Right lung (tissue), 10 donors: ENCODE measurements at places on chromosomes 12 and 14.

GRCh38 chr14:45868863-45869262 lies 615.9 kb upstream of the MIS18BP1 start:
- DNase-seq, result no peak

- no peak for DNase-seq
Measured at GRCh38 chr14:102371361-102371760, 8.6 kb downstream of the TECPR2 start.

GRCh38 chr12:93111773-93112172 lies 182.7 kb upstream of the EEA1 start:
- DNase-seq, result no peak

DNA sequence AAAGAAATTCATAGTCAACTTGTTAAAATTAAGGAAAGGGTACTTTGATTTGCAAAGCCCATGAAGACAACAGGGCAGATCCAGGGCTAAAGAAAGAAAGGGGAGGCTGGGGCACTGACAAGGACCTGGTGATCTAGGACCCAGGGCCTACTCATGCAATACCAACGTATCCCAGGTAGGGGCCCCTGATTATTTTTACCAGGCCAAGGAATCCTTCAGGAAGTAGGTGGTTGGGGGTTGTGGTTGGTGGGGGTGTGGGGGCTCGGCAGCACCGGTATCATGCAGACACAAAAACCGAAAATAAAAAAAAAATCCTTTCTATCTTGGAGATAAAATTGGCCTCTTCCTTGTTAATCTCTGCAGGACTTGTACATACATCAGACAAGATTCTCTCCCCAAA lies 47.5 kb downstream of the GSC start:
- DNase-seq, result no peak

DNA sequence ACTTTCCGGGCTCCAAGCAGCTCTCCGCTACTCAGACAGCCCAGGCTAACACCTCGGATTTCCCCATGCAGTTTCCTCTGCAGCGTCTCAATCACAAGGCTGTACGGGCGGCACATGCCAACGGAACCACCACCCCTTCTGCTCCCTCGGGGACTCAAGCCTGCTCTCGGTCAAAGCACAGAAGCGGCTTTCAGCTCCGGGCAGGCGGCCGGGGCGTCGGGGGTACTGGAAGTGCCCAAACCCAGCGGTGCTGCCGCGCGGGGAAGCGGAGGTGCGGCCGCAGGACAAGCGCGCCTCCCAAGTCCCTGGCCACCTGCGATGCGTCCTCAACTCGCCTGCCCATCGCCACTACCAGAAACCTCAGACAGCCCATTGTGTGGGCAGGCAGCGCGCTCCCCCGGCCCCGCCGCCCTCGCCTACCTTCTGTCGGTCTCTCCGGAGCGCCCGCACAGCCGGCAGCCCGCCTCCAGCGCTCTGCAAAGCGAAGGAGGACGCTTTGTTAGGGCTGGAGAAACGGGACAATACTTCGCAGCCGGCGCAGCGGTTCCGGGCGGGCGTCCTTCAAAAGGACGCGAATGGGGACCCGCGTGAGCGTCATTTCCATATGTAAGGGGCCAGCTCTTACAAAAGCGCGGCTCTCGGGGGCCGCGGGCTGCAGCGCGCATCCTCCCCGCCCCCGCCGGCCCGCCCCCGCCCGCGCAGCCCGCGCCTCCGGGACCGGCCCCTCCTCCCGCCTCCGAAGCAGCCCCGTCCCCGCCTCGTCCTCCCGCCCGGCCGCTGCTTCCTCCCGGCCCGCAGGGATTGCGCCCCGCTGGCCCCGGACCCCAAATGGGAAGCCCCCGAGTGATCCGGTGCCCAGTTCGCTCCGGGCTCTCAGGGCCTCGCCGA lies 674 bp downstream of the NIN start:
- peak; percentile 42 for DNase-seq

DNA sequence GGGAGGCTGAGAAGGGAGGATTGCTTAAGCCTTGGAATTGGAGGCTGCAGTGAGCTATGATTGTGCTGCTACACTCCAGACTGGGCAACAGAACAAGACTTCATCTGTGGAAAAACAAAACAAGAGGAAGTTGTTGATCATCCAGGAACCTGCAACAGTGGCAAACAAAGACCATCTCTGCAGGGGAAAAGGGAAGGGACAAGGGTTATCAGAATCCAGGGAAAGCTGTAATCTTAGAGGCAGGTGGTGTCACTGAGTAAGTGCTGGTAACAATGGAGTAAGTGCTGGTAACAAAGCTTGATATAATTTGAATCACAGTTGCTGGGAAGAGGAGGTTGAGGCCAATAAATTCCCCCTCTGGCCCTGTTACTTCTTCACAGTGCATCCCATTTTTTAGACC lies 27.5 kb upstream of the DCN start:
- no peak for DNase-seq

- DNase-seq, result no peak
Measured at GRCh38 chr14:24880689-24881088, 169.3 kb downstream of the STXBP6 start.

GRCh38 chr12:65300679-65301349 lies 22.3 kb downstream of the MSRB3 start:
- no peak for DNase-seq

DNA sequence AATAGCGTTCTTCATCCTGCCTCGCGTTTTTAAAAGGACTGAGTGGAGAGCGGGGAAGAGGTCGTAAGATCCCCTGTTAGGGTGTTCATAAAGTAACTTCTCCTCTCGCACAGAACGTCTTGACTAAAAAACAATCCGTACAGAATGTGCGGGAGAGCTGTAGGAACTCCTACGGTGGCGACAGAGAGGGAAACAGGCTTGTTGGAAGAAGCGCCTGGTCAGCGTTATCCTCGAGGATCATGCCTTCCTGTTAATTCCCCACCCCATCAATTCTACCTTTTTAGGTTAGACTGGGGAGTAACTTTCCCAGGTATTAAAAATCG lies 399 bp upstream of the WASHC4 start:
- DNase-seq, result no peak

DNA sequence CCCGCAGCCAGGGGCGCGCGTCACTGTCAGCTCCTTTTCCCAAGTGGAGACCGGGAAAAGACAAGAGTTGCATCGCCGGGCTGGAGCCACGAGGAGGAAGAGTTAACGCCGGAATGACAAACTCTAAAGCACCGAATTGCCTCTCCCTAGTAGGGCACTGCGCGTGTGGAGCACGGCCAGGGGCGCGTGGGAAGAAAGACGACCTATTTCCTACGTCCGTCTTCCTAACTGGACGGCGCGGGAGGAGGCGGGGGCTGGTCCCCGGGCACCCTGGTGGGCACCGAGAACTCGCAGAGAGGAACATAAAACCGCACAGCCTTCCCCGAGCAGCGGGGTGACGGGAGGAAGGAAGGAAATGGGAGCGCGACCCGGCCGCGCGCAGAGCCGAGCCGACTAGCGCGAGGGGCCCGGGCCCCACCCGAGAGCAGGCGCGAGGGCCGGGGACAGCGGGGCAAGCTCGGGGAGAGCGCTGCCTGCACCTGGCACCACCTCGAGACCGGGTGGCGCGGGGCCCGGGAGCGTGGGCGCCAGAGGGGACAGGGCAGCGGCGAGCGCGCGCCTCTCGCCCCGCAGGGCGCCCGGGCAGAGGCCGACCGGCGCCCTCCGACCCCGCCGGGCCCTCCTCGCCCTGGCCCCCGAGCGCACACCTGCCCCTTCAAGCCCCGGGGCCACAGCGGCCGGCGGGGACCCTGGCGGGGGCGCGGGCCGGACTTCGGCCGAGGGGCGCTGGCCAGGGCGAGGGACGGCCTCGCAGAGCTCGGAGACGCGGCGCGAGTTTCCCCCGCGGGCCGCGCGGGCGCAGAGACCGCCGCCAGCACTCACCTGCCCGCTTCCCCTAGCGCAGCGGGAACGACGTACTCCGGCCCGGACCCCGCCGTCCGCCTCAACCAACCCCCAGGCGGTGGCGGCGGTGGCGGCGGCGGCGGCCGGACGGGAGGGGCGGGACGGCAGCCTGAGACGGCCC lies at the start of gene SETD3:
Gene SETD3 (minus strand): TSS at position 954 of the 964 bp plus-strand sequence. CDS start 15,054 bp downstream, outside the sequence.
- DNase-seq, result peak; percentile 30

GRCh38 chr12:30582943-30583342 lies 112.7 kb downstream of the IPO8 start:
- no peak for DNase-seq

- no peak for DNase-seq
Measured at GRCh38 chr12:22657538-22657937, 32.6 kb downstream of the ETNK1 start.

GRCh38 chr12:113786107-113786506 lies 180.0 kb downstream of the RBM19 start:
- DNase-seq, result no peak

DNA sequence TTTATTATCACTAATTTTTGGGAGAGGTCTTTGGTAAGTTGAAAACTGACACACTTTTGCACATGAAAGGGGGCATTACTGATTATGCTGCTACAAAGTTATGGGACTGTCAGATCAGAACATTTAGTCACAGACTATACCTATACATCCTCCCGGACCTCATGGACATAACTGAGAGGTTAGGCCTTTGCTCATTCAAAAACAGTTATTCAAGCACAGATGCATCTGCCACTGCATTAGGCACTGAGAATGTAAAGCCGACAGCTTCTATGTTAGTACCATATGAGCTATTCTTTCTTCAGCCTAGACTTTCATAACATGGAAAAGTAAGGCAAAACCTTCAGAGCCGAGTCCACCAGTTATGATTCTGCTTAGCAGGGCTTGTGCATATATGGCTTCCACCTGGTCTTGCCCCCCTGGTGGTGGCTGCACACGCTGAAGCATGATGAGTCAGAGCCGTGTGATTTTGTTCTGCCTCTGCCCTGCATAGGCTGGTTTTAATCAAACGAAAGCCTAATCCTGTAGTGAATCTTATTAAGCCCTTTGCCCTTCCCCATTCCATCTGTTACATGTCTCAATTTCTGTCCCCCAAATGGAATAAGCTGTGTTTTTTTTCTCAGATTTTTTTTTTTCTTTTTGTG lies 21.8 kb upstream of the RNU6-8 start:
- DNase-seq, result no peak

- DNase-seq, result peak; percentile 36
Measured at GRCh38 chr12:121713257-121713777, 765 bp downstream of the TMEM120B start.

DNA sequence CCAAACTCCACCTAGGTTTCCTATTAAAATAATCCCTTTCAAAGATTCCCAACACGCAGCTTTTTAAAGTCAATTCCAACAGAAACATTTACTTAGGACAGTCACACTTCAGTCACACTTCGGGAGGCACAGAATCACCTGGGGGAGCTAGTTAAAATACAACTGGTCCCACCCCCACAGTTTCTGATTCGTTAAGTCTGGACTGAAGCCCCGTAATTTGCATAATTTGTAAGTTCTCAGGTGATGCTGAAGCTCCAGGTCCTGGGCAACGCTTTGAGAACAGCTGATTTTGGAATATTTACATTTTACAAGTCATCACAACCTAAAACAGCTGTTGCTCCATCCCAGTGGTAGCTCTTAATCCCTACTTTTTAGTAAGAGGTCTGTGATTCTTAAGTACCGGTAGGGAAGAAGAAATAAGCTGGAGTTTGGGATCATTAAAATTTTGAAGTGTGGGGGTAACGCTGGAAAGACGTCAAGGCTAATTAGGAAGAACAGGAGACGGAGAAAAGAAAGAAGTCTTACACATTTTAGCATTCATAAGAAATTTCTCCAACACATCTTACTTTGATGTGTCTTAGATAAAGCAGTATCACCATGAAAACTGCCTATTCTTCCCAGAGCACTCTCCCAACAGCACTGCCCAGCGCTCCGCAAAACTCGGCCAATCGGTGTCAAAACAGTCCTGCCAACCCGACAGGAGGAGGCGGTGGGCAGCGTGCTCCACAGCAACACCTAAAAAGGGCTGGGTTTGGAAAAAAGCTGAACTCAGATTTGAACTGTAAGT lies 1.1 kb downstream of the IPO8 start:
- peak; percentile 32 for DNase-seq

- DNase-seq, result no peak
Measured at GRCh38 chr12:88994537-88994936, 357.8 kb downstream of the DUSP6 start.

- no peak for DNase-seq
Measured at GRCh38 chr12:130872179-130873096, 572 bp downstream of the RAN start.

DNA sequence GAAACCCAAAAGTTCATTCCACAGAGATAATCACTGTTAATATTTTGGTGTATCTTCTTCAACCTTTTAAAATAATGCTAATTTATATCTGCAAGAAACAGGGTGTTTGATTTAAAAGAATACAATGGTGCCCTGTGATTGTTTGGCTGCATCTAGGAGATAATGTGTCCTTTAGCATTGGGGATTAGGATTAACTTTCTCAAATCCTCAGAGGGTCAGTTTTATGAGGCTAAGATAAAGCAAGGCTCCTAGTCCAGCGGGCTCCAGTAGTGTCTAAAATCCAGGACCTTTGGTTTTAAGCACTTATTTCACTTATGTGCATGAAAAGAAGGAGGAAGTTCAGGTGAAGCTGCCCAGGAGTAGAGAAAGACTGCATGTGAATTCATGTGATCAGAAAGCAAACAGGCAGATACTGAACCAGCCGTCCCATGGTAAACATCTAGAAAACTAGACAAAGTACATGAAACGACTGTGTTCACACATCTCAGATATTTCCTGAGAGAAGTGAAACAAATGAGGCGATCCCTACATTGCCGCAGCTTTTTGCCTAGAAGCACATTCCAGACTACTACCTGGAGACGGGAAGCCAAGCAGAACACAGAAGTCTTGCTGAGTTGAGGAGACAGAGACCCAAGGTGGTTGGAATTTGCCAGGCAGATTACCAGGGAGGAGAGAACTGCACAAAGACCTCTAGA lies 129.1 kb upstream of the MAX start:
- DNase-seq, result no peak

- no peak for DNase-seq
Measured at GRCh38 chr14:103688906-103689902, 26.0 kb downstream of the XRCC3 start.

- DNase-seq, result no peak
Measured at GRCh38 chr12:71475280-71475679, 35.7 kb downstream of the LGR5 start.

DNA sequence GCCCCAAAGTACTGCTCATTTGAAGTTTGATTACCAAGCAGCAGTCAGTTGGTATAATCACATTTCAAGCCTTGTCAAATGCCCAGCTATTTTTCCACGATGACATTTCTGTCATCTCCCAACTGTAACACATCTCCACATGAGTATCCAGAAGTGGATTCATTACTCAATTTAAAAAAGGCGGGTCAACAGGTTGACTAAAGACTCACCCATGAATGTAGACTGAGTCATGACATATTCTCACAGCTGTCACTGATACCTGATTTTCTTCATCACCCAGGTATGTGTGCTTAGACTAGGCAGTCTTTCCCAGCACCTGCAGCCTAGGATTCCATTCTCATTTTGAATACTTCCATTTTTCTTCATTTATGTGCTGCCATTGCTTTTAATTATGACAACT lies 75.1 kb upstream of the DBX2 start:
- DNase-seq, result no peak

GRCh38 chr14:68416171-68416570 lies 376.7 kb downstream of the ZFP36L1 start:
- DNase-seq, result no peak

DNA sequence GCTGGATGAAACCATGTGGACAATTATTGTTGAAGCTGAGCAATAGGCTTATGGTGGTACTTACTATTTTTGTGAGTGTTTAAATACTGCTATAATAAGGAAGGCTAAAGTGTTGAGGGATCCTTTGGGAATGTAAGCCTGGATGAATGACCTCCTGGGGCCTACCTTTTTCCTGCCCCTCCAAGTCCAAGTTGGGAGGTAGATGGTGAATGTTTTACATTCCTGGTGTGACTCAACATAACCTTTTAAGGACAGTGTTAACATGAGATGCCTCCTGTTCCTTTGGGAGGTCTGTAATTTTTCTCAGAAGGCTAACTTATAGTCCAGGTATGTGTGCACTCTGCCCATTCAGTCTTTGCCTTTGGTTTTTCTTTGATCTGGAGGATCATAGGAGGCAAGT lies 315.9 kb downstream of the NRXN3 start:
- no peak for DNase-seq
